ENCODE measurements at places on chromosomes 6 and 20. TPM values are rescaled to one million over a fixed set of nuclear protein-coding genes. Genes with fewer than 3 reads are reported as not detected.

GRCh38 chr6:170444811-170445211, 108.3 kb downstream of the PSMB1 start:
- DNase-seq: no peak
- H3K36me3 ChIP-seq: no peaks in the 10 kb centered on the region
- H3K27ac ChIP-seq: no peak overlapping the region
- H3K4me3 ChIP-seq: no peak overlapping the region

- H3K36me3 ChIP-seq: peaks cover 26% of the 10 kb centered on the region
- no peaks in the 10 kb centered on the region for H3K27me3 ChIP-seq
- H3K4me3 ChIP-seq: no peak overlapping the region
- no peak for DNase-seq
- H3K27ac ChIP-seq: no peak overlapping the region
These were observed 40.6 kb downstream of the KCNS1 start for GRCh38 chr20:45060294-45060693.

- peaks cover 12% of the 10 kb centered on the region for H3K27me3 ChIP-seq
- H3K4me3 ChIP-seq: no peak overlapping the region
- no peak overlapping the region for H3K27ac ChIP-seq
- H3K36me3 ChIP-seq: no peaks in the 10 kb centered on the region
- DNase-seq: no peak
These were observed 35.7 kb downstream of the TXLNB start for GRCh38 chr6:139256087-139256486.

- no peak overlapping the region for H3K27ac ChIP-seq
- H3K36me3 ChIP-seq: no peaks in the 10 kb centered on the region
These were observed 7.8 kb upstream of the CST3 start for GRCh38 chr20:23645575-23645974.

GRCh38 chr20:10616212-10616611, 57.6 kb downstream of the JAG1 start:
- DNase-seq: no peak
- H3K27ac ChIP-seq: no peak overlapping the region
- H3K27me3 ChIP-seq: no peaks in the 10 kb centered on the region
- no peak overlapping the region for H3K4me3 ChIP-seq
- no peaks in the 10 kb centered on the region for H3K4me1 ChIP-seq

DNA sequence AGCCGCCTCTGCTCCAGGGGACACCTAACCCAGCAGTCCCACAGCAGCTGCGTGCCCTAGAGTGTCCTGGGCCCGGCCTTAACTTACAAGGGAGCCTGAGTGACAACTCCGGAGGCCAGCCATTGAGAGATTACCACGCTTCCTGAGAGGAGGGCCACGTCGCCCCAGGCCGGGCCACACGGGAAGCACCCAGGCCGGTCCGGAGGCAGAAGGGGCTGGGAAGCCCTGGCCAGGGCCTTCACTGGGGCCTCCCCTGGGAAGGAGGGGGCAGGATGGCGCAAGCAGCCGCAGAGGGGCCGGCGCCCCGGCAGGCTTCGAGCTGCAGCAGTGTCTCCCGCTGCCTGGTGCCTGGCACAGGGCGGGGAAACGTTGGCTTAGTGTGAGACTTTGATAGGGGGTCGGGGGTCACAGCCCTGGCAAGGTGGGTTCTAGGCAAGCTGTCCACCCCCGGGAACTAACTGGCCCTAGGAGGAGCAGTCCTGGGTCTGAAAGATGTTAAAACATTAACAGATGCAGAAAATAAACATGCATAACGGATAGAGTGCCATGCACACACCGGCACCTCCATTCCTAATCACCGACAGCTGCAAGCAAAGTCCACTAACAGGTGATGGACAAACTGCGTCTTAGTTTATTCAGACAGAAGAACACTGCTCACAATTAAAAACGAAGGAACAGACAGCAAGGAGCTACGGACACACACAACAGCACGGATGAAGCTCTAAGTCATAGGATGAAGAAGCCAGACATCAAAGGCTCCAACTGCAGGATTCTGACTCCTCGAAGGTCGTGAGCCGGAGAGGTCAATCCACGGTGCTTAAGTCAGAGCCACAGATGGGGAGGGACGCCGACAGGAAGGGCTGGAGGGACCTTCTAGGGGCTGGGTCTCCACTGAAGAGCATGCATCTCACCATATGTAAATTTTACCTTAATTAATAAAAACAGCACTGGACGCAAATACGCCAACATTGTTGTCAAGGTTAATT, 17.4 kb downstream of the CHRNA4 start:
- no peak overlapping the region for H3K4me3 ChIP-seq
- no peak for DNase-seq
- H3K27ac ChIP-seq: no peak overlapping the region
- peaks cover 43% of the 10 kb centered on the region for H3K27me3 ChIP-seq

- no peaks in the 10 kb centered on the region for H3K4me1 ChIP-seq
- no peak overlapping the region for H3K27ac ChIP-seq
- no peak overlapping the region for H3K4me3 ChIP-seq
These were observed 48.1 kb downstream of the NKX2-2 start for GRCh38 chr20:21465799-21466198.

Gene HTR1E
- not detected for total RNA-seq

Gene ATF6B
- total RNA-seq: 89.7 TPM
